AG09319 (cell line): ENCODE measurements at places on chromosomes 5 and 9.

GRCh38 chr9:125646621-125647100 lies 60.3 kb downstream of the MAPKAP1 start:
- no peak for DNase-seq

DNA sequence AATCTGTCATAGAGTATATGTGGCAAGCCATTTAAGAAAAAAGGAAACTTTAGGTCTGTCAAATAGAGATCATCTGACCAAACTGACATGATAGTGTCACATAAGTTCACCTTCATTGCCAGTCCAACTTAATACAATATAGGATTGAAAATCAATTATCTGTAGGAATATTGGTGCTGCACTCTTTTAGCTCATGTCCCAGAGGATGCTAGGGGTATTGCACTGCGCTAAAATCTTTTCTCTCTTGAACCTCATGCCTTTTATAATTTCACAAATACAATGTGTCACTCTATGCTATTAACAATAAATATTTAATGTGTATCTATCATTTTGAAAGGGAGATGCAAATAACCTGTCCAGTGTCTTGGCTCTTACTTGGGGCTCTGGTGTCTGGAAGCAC lies 72.4 kb upstream of the FAM120A start:
- no peak for DNase-seq

DNA sequence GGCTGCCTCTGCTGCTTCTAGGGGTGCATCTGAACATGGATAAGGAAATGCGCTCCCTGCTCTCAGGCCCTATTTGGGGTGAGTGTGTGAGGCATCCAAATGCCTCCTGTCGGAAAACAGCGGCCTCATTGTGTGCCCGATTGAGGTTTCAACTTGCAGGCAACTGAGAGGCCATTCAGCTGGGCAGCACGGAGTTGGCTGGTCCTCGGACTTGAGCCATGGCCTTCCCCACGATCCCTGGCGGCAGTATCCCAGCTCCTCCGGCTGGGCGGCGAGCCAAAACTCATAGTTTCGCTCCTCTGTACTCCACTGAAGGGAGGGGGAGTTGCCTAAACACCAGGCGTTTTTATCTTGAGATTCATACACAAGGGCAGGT lies 597.3 kb upstream of the SGCD start:
- DNase-seq, result no peak

DNA sequence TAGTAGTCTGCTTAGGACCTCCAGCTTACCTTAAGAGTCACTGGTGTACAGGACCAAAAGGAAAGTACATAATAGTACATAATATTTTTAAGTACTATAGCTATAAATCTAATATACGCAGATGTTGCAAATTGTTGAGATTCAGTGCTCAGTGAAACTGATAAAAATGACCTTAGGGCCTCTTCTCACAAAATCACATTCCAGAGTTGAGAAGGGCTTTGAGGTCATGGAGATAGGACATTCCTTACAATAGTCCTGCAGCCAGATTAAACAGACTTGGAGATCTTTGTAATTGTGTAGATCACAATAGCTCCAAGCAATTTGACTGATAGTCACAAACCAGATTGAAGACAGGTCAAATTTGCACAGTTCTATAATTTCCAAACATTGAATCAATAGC lies 37.7 kb upstream of the PCSK1 start:
- no peak for DNase-seq

GRCh38 chr5:89437450-89438435 lies 554.8 kb upstream of the MEF2C start:
- no peak for DNase-seq

- no peak for DNase-seq
Observed at GRCh38 chr5:103829585-103829984, 267.0 kb upstream of the NUDT12 start.

DNA sequence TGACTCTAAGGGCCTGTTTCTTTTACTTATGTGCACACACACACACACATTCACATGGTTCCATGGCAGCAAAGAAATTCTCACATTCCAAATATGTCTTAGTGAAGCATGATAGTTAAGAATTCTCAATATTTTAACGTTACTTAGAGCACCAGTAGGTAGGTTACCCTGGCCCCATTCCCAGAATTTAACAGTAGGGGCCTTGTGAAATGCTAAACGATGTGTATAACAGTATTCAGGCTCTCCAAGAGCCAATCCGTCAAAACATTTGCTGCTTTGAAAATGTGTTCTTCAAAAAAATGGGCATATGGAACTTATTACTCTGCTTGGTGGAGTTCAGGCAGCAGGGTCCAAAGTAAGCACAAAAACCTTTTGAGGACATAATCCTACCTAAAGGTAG lies 93.7 kb upstream of the DAB2 start:
- DNase-seq, result peak; percentile 68

GRCh38 chr5:154729613-154730012 lies 25.6 kb upstream of the LARP1 start:
- no peak for DNase-seq

DNA sequence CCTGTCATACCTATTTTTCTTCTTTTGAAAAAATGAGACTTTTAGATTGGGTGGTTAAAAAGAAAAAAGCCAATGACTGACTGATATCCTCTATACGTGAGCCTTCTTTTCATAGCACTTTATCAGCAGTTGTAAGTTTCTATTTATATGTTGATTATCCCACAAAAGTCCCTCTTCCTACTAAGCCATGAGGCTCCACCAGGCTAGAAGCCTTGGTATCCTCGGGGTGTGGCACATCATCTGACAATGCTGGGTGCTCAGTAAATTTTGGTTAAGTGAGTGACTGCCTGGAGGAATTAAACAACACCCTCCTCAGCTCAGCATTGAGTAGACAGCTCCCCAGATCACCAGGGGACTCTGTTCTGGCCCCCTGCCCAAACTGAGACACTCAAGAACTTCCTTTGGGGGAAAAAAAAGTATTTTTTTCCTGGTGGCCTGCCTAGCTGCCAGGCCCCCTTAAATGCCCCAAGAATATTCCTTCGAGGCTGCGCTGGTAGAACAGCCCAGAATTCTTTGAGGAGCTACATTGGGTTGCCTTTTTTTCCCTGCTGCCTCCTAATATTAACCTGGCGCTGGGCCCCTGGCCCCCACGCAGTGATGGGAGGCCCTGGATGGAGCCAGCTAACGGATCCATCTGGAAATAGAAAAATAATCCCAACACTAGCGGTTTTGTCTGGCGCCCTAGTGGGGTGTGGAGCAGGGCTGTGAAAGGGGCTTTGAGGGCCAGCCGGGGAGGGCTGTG lies 23.4 kb upstream of the COL27A1 start:
- no peak for DNase-seq

GRCh38 chr5:308672-309271 lies 12.7 kb upstream of the AHRR start:
- DNase-seq, result no peak

DNA sequence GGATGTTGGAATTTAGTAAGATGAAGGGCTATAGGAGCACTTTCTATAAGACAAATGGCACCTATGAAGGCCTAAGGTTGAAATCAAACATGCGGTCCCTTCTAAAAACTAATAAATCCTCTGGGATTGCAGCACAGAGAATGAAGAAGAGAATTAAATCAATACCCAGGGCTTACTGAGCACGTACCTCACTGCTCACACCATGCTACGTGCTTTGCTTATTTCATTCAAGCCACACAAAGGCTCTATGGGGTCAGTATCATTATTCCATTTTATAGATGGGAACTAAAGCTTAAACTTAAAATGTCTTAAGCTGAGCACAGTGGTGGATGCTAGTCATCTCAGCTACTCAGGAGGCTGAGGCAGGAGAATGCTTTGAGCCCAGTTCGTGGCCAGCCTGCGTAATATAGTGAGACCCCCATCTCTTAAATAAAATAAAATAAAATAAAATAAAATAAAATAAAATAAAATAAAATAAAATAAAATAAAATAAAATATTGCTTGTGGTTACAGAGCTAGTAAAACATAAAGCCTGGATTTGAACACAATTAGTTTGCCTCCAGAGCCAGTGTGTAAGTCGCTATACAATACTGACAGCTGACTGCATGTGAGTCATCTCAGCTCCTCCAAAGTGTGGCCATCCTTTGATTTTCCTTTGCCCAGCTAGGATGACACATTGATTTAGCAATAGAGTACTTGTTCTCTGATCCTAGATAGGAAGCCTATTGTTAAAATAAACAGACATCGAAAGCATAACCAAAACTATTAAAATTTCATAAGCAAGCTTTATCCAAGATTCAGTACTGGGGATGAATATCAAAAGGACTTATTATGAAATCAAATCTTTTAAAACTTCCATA lies 20.9 kb upstream of the DPYSL3 start:
- DNase-seq, result no peak

- DNase-seq, result no peak
Observed at GRCh38 chr5:131609774-131610173, 25.3 kb downstream of the RAPGEF6 start.

- no peak for DNase-seq
Observed at GRCh38 chr5:96407436-96407835, 25.6 kb downstream of the PCSK1 start.

DNA sequence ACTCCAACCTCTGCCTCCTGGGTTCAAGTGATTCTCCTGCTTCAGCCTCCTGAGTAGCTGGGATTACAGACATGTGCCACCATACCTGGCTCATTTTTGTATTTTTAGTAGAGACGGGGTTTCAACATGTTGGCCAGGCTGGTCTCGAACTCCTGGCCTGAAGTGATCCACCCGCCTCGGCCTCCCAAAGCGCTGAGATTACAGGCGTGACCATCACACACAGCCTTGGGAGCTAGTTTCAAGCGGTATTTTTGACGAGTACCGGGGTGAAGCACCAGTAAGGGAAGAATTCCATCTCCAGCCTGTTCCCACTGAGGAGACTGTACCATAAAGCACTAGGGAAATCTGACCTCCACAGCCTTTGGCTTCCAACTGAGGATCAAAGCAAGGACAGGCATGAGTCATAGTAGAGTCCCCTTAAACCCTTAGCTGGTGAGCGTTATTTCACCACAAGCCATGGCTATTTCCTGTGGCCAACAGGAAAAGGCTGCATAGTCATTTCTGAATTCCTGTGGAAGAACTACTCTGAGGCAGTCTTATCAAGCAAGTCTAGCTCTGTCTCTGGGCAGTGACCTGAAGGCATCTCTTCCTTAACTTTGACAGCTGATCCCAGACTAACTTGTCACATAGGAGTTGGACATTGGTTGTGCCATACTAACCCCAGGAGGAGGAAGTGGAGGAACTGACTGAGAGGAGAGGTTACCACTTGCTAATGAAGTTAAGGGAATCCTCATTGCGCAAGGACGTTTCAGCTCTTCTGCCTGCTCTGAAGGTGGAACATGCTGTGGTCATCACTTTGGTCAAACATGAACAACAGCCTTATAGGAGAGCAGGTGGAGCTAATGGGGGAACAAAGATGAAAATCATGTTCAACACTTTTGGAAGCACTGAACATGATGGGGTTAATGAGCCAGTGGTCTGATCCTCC lies 85.8 kb upstream of the DMRT1 start:
- peak; percentile 61 for DNase-seq

DNA sequence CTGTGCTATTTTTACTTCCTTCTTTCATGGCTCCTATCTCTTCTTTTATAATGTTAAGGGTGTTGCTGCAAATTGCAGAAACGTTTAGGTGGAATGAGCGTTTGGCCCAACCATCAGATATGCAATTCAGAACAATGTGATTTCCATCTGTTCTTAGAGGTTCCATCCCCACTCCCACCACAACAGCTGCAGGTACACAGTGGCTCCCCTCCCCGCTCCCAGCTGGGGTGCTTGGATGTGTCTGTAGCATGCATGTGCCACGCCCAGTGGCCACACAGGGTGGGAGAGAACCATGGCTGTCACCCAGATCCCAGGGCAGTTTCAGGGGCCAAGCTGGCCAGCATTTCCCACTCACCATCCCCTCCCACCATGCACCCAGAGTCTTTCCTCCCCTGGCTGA lies 62.2 kb downstream of the ACTL7B start:
- no peak for DNase-seq

- DNase-seq, result no peak
Observed at GRCh38 chr5:174239718-174240117, 194.2 kb downstream of the NSG2 start.

DNA sequence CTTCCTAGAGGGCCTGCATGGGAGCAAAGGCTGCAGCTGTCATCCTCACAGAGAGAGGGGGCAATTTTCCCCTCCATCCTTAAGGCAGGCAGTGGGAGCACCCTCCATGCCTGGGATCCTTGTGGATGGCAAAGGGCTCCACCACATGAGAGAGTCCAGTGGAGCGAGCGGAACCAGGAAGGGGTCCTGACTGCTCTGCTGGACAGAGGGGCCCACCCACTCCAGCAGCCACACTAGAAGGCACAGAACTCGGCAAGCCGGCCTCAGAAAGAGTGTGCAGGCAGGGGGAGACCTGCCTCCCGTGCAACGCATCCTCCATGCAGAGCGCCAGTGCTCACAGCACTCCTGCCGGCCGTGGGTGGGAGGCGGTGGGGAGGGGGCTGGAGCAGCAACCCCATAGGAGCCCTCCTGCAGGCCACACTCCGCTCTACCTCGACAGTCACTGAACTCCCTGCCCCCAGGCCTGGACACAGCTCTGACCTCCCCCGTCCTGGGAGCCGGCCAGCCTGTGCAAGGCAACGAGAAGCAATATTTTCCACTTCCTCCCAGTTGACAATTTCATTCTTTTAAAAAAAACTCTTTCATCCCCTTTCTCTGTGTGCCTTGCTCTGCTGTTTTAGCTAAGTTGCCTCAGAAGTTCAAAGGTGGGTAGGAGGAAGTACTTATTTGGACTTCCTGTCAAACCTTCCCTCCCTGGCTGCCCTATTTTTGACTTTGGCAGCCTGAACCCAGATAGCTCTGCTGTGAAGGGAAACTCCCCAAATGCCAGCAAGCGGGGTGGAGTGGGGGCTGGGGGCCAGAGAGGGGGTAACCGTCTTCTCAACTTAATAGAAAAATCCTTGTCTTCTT lies 5.3 kb upstream of the LCP2 start:
- no peak for DNase-seq

GRCh38 chr9:15264918-15265317 lies 42.1 kb downstream of the TTC39B start:
- no peak for DNase-seq

DNA sequence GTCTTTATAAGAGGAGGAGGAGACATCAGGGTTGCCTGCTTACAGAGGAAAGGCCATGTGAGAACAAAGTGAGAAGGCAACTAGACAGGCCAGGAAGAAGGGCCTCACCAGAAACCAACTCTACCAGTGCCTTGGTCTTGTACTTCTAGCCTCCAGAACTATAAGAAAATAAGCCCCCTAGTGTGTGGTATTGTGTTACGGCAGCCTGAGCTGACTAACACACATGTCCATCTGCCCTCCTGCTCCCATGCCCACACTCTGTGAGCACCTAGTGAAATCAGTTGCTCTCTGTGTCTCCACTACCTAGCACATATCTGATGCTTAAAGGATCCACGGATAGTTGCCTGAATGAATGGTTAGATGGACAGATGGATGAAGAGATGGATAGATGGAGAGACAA lies 6.9 kb downstream of the AK3 start:
- DNase-seq, result no peak

- DNase-seq, result no peak
Observed at GRCh38 chr9:32319312-32319929, 65.0 kb upstream of the ACO1 start.

DNA sequence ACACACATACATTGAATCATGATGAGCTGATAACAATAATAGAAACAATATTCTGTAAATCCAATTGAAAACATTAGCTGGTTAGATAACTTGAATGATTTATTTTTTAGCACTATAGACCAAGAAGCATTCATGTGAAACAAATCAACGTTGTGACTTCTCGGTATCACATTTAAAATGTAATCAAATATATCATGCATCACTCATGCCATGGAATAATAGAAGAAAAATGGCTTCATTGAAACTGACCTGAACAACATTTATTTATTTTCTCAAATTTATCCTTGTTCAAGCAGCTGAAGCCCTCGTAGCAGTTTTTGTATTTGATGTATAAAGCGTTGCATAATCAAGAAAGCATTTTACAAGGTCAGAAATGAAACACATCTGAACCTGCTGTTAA lies 299.6 kb upstream of the CDH18 start:
- DNase-seq, result no peak

GRCh38 chr5:38576442-38576841 lies 20.0 kb upstream of the LIFR start:
- DNase-seq, result no peak
